Activated B cell treated with CpG ODN at 0.5 μM for 24 hours (primary cell): ENCODE measurements at places on chromosomes 6 and 20.
A peak's percentile ranks its signal among the peaks of the same experiment; 100 is the strongest.

DNA sequence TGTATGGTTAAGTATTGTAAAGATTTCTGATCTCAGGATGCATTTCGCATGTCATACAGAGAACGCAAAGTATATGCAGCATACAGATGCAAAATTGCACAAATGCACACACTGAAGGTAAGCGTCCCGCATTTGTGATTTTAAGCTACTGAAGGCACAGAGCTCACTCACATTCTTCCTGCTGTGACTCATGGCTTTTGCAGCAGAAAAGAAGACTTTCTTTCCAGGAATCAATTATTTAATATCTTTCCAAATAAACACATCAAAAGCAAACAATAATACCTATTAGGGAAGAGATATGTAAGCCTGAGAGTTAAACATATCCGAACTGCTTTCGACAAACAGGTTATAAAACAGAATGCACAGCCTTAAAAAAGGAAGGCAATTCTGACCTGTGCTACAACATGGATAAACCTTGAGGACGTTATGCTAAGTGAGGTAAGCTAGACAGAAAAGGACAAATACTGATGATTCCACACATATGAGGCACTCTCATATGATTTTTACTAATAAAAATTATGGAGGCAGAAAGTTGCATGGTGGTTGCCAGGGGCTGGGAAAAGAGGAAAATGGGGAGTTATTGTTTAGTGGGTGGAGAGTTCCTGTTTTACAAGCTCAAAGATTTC, 109.0 kb downstream of the TFAP2A start:
- DNase-seq = no peak

GRCh38 chr6:72418495-72418894, 203.4 kb upstream of the KCNQ5 start:
- DNase-seq = no peak

GRCh38 chr6:111625461-111626391, 20.0 kb upstream of the TRAF3IP2 start:
- no peak for DNase-seq

- no peak for DNase-seq
Observed at GRCh38 chr6:80356545-80356944, 250.1 kb downstream of the BCKDHB start.

GRCh38 chr20:57400821-57401564, 9.8 kb downstream of the RBM38 start:
- DNase-seq = peak; percentile 94

GRCh38 chr6:157288575-157288974, 34.7 kb downstream of the TMEM242 start:
- no peak for DNase-seq

DNA sequence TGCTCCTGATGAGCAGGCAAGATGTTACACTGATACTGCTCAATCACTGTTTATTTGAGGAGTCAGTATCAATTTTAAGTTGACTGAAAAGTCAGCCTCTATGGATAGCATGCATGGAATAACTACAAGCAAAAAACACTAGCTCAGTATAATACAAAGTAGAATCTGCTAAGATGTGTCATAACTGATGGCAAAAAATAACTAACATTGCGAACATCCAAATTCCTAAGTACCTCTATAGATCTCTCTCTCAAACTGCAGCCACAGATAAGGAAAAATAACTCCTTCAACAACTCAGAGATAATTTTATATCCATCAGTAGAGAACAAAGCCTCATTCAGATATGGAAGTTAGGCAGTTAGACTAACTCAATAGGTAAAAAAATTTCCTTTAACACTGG, 16.3 kb downstream of the HDAC2 start:
- no peak for DNase-seq

GRCh38 chr6:150539568-150539967, 60.1 kb upstream of the PLEKHG1 start:
- DNase-seq = no peak

DNA sequence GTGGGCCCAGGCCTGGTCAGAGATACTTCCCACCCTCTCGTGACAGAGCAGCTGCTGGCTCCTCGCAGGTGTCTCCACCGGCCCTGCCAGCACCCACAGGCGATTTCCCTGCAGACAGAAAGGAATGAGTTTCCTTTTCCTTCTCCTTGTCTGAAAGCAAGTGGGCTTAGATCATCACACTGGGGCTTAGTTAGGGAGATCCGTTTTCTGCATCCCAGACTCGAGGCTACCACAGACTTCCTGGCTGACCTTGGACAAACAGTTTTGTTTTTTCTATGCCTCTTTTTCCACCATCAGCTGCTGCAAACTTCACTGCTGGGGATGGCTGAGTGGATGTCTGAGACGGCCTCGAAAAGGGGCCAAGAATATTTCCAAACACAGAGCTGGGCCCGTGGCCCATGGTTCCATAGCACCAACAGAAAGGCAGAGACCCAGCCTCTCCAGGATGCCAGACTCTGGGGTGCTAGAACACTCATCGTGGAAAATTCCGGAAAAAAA, 86.5 kb downstream of the BANF2 start:
- no peak for DNase-seq

- no peak for DNase-seq
Observed at GRCh38 chr20:62193079-62194025, 10.5 kb downstream of the MTG2 start.

DNA sequence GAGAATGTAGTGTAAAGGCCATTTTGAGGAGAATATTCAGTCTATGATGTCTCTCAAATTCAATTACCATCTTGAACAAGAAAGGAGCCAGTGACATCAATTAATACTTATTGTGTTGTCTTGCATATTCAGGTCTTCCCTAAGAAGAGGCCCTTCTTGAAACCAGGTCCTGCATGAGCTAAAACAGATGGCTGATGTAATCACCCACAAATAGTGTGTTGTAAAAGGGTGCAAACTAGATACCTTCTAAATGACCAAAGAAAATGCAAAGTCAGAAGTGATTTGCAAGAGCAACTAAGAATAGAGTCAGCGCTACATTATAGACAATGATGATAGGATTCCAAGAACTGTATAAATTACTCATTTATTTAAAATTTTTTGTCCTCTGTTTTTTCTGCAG, 97.0 kb downstream of the BTBD3 start:
- DNase-seq = no peak

DNA sequence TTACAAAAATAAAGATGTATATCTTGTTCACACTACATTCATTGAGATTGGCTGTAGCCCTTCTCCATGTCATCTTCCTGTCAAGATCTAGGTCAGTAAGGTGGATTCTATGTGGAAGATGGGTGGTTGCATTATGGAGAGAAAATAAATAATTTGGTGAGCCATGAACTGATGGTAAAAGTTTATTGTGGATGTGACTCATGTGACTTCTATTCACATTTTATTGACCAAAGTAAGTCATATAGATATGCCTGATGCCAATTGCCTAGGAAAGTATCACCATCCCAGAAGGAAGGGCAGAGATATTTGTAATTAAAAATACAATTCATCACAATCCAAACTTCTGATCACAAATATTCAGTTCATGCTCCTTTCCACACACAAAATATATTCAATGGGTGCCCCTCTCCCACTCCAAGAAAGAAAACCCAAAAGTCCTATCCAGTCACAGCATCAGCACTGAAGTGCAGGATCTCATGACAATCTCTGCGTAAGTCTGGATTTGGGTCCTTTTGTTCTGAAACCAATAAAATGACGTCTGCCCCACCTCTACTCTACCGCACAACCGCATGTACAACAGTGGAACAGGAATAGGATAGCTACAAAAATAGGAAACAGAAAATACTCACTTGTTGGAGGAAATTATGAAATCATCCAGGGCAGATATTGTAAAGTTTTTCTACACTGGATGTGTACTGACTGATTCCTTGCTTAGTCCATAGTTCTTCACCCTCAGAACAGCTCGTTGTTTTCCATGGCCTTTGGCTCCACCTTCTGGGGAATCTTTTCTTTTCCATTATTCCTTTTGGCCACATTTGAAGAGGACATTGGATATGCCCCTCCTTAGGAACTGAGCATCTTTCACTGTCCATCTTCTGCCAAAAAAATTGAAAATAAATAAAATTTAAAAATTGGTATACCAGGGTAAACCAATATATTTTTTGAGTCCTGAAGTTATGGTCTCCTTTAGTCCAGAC, 16.1 kb upstream of the SLC17A3 start:
- DNase-seq = no peak

GRCh38 chr20:32829311-32830005, 9.7 kb downstream of the MAPRE1 start:
- DNase-seq = no peak

DNA sequence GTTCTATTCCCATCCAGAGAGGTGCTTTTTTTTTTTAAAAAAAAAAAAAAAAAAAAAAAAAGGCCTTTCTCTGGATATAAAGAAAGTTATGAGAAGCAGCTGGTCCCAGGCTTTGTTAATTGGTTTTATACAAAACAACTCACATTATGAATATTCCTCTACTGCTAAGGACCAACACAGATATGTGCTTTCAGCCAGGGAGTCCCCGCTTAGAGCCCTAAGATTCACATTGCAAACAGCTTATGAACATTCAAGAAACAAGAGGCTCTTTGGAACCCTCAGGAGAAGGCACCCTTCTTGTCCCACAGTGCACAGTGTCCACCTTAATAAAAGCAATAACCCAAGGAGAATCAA, 53.5 kb upstream of the GPR31 start:
- DNase-seq = no peak

DNA sequence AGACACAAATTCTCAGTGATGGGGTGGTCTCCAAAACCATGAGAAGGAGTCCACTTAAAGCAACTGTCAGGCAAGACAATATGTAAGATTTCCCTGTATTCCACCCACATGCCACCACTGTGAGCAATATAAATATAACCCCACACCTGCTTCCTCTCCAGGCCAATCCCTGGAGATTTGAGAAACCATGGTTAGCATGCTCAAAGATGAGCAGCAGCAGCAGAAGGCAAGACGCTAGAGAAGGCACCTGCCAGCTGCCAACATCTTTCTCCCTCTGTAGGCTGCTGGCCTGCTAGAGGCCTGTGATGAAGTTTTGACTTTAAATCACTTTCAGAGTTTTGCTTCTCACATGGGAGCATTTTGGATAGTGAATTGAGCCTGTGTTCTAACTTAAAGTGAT, 7.9 kb upstream of the SOD2 start:
- no peak for DNase-seq

DNA sequence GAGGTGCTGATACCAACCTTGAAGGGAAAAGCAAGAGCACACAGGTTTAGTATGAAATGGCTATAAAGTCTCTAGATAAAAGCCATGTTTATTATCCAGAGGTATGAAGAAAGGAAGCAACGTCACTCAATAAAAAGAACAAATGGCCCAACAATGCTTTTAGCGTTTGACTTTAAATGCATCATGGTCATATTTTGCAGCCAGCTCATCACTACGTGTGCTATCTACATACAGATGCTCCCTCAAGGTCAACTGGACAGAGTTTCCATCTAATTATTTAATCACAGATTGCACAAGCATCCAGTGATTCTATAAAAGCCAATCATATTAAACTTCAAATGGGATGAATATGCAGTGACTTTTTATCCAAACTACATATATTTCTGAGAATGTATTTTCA, 127.6 kb upstream of the SYNDIG1 start:
- DNase-seq = no peak

DNA sequence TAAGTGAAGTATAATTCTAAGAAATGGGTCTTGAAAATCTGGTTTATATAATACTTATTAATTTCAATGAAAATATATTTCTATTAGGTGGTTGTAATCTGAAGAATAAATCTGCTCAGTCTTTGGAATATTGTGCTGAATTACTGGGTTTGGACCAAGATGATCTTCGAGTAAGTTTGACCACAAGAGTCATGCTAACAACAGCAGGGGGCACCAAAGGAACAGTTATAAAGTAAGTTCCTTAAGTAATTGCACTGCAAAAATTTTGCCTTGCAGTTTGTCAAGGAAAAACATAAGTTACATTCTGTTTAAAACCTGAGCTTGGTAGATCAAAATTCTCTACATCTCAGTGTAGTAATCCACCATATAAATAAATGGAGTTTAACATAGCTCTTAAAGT, 106.0 kb downstream of the MYO6 start:
- no peak for DNase-seq

DNA sequence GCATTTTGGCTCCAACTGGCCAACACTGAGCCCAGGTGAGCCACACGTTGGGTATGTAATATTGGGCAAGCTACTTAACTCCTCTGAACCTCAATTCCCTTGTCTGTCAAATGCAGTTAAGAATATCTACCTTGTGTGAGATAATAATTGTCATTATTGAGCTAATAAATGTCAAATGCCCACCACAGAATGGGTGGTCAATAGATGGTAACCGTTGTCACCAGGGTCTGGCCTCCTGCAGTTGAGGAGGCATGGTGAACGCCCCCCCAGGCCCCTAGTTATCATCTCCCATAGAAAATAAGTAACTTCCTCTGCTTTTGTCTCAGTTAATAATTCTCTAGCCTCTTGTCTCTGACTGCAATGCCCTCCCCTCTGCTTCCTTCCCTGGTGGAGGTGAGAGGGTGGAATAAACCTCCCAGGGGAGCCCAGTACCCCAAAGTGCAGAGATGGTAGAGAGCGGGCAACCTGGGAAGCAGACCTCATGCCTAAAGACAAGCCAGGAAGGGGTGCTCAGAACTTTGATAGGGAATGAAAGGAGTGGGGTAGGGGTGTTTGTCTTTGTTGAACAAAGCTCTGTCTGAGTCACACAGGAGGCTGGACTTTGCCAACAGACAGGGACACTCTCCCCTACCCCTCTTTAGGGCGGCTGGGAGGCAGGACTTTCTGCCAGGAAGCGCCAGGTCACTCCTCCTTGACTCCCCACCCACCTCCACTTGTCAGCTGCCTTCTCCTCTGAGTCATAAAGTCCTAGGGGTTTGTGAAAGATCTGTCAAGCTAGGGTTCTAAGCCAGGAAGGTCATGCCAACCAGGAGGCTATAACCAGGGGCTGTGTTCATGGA, 1.3 kb upstream of the UNC5CL start:
- DNase-seq = no peak

DNA sequence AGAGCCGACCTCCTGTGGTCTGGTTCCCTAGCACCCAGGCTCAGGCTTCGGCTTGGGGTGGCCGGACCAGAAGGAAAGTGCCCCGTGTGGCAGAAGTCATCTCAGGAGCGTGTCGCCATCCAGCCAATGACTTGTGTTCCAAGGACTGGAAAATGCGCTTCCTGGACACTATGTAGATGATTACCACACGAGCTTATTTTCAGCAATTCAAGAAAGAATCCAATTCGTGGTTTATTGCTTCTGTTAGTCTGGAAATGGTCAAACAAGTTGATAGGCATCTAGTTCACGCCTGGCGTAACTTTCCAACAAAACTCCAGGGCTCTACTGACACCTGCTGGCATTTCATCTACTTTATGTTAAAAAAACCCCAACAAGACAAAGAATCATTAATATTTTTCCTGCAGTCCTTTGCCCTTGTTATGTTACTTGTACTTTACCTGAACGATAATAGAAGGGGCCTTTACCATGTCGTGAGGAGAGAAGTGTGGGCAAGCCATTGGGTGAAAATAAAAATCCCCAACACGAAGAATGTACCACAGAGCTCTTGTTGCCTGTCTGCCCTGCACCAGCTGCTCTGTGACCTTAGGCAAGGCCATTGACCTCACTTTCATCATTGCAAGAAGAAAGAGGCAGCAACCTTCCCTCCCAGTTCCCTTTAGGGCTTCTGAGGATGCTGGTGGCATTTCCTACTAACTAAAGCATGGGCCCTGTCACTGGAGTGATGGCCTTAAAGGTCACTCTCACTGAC, 154.7 kb upstream of the LAMP5 start:
- DNase-seq = no peak
